ENCODE measurements at places on chromosomes 12 and 14. TPM values are rescaled to one million over a fixed set of nuclear protein-coding genes. Genes with fewer than 3 reads are reported as not detected.
A peak's percentile ranks its signal among the peaks of the same experiment; 100 is the strongest.

The HSPA2 gene
- total RNA-seq: 9.7 TPM

The INHBC gene
- 69.3 TPM for total RNA-seq

The KCNC2 gene
- not detected for total RNA-seq

The SLC5A8 gene
- not detected for total RNA-seq

The OR4Q2 gene
- not detected for total RNA-seq

The FAIM2 gene
- total RNA-seq: not detected

The APPL2 gene
- 23.2 TPM for total RNA-seq

- DNase-seq: no peak
- H3K27me3 ChIP-seq: no peaks in the 10 kb centered on the region
- no peaks in the 10 kb centered on the region for H3K4me1 ChIP-seq
- no peaks in the 10 kb centered on the region for H3K36me3 ChIP-seq
- no peak overlapping the region for H3K27ac ChIP-seq
- no peak overlapping the region for H3K4me3 ChIP-seq
These were observed 120.8 kb downstream of the SAMD4A start for GRCh38 chr14:54687750-54688119.

- no peak overlapping the region for H3K27ac ChIP-seq
- no peaks in the 10 kb centered on the region for H3K36me3 ChIP-seq
- peaks cover 46% of the 10 kb centered on the region for H3K4me1 ChIP-seq
- no peak for DNase-seq
- no peaks in the 10 kb centered on the region for H3K27me3 ChIP-seq
- H3K4me3 ChIP-seq: no peak overlapping the region
These were observed 21.9 kb downstream of the CLMN start for GRCh38 chr14:95297832-95298231.

DNA sequence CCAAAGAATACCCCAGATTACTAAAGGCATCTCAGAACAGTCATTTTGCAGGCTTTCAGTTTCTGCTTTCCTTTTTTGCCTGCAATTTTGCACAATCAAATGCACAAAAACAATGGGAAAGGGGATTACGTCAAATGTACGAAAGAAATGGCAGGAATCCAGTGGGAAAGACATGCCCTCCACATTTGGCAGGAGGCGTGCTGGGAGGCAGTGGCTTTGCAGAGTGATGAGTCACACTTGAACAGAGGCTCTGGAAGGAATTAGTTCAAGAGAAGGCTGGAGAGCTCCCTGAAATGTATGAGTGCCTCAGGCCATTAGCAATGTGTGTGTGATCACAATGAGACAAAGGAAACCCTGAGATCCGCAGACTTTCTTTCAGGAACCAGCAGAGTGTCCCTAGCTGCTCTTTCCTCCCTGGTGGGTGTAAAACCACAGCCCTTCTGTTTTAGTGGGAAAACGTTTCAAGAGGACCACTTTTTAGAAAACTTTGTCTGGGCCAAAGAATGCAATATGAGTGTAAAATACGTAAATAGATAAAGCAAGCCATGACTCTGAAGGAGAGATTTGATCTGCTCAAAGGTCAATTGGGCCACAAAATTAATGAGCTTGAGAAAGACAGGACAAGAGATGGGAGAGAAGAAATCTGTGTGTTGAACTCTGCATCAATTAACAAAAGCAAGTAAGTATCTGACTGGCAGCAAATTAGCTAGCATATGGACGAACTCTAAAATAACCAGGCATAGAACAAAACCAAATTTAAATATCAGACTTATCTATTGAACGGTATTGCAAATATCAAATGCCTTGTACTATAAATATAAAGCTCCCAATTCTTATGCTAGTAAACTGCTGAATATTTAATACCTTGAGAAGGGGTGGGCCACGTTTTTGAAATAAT is 155.4 kb upstream of the PDE3A start:
- no peaks in the 10 kb centered on the region for H3K27me3 ChIP-seq
- peak; percentile 71 for DNase-seq
- H3K36me3 ChIP-seq: no peaks in the 10 kb centered on the region
- H3K4me1 ChIP-seq: no peaks in the 10 kb centered on the region
- H3K27ac ChIP-seq: peak overlapping the region; percentile 55

GRCh38 chr12:68348419-68348818 is 16.3 kb upstream of the MDM1 start:
- no peaks in the 10 kb centered on the region for H3K4me1 ChIP-seq
- H3K4me3 ChIP-seq: no peak overlapping the region
- no peaks in the 10 kb centered on the region for H3K36me3 ChIP-seq

DNA sequence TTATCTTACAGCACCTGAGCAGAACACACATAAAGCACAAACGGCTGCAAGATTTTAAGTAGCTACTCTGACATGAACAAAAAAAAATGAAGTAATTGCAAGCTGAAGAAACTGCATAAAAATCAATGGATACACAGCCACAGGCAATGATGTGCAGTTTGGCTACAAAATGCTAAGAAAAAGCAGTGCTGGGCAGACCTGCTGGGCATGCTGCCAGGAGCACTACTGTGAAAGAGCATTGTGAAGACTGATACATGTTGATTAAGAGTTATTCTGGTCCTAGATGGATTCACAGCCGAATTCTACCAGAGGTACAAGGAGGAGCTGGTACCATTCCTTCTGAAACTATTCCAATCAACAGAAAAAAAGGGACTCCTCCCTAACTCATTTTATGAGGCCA is 20.1 kb upstream of the RTN1 start:
- H3K4me1 ChIP-seq: no peaks in the 10 kb centered on the region
- no peak overlapping the region for H3K4me3 ChIP-seq
- DNase-seq: no peak
- no peak overlapping the region for H3K27ac ChIP-seq
- H3K36me3 ChIP-seq: no peaks in the 10 kb centered on the region

GRCh38 chr12:30694412-30695198 is 1.1 kb downstream of the IPO8 start:
- peak; percentile 75 for DNase-seq
- no peaks in the 10 kb centered on the region for H3K4me1 ChIP-seq
- H3K36me3 ChIP-seq: no peaks in the 10 kb centered on the region

DNA sequence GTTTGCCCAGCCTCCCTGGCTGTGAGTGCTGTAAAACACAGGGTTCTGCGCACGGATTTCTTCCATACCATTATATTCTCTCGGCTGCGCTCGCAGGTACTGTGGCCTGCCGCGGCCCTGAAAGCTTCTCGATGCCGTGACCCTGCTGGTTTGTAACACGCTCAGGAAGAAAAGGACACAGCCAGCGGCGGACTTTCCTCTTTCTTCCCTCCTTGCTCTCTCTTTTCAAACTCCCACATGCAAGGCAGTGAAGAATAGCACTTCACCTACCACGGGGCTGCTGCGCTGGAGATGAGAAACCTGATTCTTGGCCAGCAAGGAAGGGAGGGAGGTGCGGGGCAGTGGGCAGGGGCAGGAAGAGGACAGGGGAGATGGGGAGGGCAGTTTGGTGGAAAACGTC is 130.2 kb downstream of the RBM19 start:
- no peaks in the 10 kb centered on the region for H3K36me3 ChIP-seq
- H3K4me1 ChIP-seq: no peaks in the 10 kb centered on the region
- H3K4me3 ChIP-seq: no peak overlapping the region
- H3K27me3 ChIP-seq: no peaks in the 10 kb centered on the region

DNA sequence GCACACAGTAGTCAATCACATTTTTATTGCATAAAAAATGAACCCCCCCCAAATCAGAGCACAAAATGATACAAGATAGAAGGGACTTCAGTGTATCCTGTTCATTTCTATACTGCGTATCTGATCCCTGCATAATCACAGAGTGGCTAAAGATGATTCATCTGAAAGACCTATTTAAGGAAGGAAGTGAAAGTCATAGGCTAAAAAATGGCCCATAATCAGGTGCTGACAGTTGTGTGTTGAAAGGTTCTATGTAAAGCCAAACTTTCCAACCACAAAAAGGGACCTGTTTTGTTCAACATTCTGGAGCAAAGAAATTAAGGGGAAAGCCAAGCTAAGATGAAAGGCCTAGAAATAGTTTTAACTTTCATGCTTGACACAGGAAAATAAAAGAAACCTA is 147.8 kb upstream of the ATP2B1 start:
- no peak overlapping the region for H3K27ac ChIP-seq
- H3K27me3 ChIP-seq: no peaks in the 10 kb centered on the region
- H3K36me3 ChIP-seq: no peaks in the 10 kb centered on the region
- DNase-seq: no peak
- no peaks in the 10 kb centered on the region for H3K4me1 ChIP-seq

DNA sequence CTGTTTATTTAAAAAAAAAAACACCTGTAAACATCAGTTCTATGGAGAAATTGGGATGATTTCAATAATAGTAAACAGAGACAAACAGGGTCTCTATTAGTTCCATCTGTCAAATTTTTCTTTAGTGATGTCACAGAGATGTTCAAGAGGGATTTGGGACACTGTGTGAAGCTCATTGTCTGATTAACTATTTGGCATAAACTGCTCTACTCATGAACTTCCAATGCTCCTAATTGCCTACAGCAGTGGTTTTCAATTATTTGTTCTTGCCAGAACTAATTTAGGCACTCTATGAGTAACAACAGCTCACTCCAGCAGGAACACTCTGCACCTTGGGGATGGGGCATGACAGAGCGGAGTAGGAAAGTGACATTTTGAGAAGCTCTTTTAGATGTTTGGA is 250.1 kb upstream of the PRKD1 start:
- DNase-seq: no peak
- H3K4me1 ChIP-seq: no peaks in the 10 kb centered on the region
- H3K27me3 ChIP-seq: no peaks in the 10 kb centered on the region

DNA sequence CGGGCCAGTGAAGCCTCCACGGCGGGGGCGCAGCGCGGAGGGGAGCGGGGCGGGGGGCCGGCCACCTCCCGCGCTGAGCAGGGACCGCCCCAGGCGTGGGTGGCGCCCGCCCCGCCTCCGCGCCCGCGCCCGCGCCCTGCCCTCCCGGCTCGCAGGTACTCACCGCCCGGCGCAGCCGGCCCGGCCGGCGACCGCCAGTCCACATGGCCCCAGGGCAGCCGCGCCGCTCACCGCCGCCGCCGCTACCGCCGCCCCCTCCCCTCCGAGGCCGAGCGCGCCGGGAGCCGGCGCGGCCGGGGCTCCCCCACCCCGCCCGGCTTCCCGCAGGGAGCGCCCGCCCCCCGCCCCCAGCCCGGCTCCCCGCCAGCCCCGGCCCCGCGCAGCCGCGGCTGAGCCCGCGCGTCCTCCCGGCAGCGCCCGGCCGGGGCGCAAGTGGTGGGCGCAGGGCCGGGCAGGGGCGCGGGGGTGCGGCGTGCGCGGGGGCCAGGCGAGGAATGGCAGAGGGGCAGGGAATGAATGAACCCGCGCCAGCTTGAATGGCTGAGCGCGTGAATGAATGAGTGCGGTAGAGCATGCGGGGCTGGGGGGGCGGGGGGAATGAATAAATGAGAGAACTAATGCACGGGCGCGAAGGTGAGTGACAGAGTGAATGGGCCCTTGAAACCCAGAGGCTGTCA is at the start of gene BEGAIN:
Gene BEGAIN, minus strand, starts transcription at position 332 of the 677 bp plus-strand sequence. Its CDS starts 127 bp downstream, at position 205.
- H3K36me3 ChIP-seq: no peaks in the 10 kb centered on the region
- peak within 1 kb of the TSS; percentile 49 for H3K4me3 ChIP-seq
- no peaks in the 10 kb centered on the region for H3K27me3 ChIP-seq

- no peaks in the 10 kb centered on the region for H3K27me3 ChIP-seq
- no peaks in the 10 kb centered on the region for H3K36me3 ChIP-seq
- no peak overlapping the region for H3K27ac ChIP-seq
- no peak for DNase-seq
These were observed 214.1 kb downstream of the DUSP6 start for GRCh38 chr12:89138048-89138852.

DNA sequence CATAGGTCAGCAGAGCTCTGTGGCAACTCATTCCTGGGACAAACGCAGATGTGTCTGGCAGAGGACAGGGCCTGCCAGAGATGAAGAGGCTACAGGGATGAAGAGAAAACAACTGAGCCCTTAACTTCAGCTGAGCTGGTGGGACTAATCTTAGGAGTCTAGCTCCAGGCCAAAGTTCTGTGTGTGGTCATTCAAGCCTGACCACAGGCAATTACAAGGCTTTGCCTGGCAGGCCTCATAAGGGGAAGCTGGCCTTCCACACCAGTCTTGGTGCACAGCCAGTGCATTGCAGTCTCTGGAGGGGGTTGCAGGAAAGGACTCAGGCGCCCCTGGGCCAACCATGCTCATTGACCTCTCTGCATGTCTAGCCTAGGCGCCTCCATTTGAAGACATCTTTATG is 127.6 kb upstream of the DAAM1 start:
- no peaks in the 10 kb centered on the region for H3K27me3 ChIP-seq
- H3K4me1 ChIP-seq: no peaks in the 10 kb centered on the region
- no peaks in the 10 kb centered on the region for H3K36me3 ChIP-seq
- no peak for DNase-seq

GRCh38 chr14:20818861-20819260 is 16.2 kb upstream of the RNASE1 start:
- no peaks in the 10 kb centered on the region for H3K4me1 ChIP-seq
- DNase-seq: no peak
- H3K27ac ChIP-seq: no peak overlapping the region
- no peaks in the 10 kb centered on the region for H3K36me3 ChIP-seq

- no peaks in the 10 kb centered on the region for H3K27me3 ChIP-seq
- H3K36me3 ChIP-seq: no peaks in the 10 kb centered on the region
- H3K27ac ChIP-seq: no peak overlapping the region
- no peak for DNase-seq
These were observed 12.5 kb downstream of the POU6F1 start for GRCh38 chr12:51205350-51205749.

- DNase-seq: no peak
- H3K36me3 ChIP-seq: no peaks in the 10 kb centered on the region
- no peaks in the 10 kb centered on the region for H3K4me1 ChIP-seq
- H3K27ac ChIP-seq: no peak overlapping the region
These were observed 110.1 kb upstream of the PELI2 start for GRCh38 chr14:56008150-56008549.

DNA sequence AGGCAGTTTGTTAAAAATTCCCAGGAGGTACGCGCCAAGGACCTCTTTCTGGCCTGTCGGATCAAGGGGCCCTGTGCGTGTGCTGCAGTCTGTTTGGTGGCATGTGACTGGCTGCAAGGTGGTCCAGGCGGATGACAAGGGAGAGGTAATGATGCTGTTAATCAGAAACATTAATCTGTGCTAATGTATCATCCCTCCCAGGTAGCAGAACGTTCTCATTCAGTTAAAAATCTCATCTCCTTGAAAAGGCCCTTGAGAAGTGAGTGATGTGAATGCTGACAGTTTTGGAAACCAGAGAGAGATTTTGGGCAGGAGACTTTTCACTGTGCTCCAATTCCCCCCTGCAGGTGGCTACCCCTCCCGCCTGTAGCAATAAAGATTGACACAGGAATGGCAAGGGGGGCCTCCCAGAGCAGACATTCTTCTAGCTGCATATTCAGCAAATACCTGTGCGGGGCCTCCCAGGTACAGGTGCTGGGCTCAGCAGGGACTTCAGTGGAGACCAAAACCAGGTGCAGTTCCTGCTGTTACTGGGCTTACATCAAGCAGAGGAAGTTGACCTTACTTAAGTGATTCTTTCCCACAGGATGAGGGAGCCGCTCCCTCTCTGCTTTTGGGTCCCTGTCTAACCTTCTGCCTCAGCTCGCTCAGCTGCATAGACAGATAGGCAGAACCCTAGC is 364.8 kb downstream of the CACNA1C start:
- no peaks in the 10 kb centered on the region for H3K4me1 ChIP-seq
- H3K4me3 ChIP-seq: no peak overlapping the region
- no peak overlapping the region for H3K27ac ChIP-seq
- H3K36me3 ChIP-seq: no peaks in the 10 kb centered on the region
- no peak for DNase-seq

GRCh38 chr14:59905188-59905587 is 14.8 kb upstream of the LRRC9 start:
- no peaks in the 10 kb centered on the region for H3K4me1 ChIP-seq
- no peak for DNase-seq
- no peaks in the 10 kb centered on the region for H3K36me3 ChIP-seq
- no peak overlapping the region for H3K27ac ChIP-seq
- H3K4me3 ChIP-seq: no peak overlapping the region
